ENCODE measurements at places on chromosomes 2 and 18. TPM values are rescaled to one million over a fixed set of nuclear protein-coding genes. Genes with fewer than 3 reads are reported as not detected.

Gene ZBTB7C
- under 0.01 TPM for total RNA-seq

Gene SRD5A2
- total RNA-seq = not detected

Gene SULT1C2
- 2.6 TPM for total RNA-seq

Gene KCNIP3
- total RNA-seq = 50.3 TPM

Gene GKN2
- total RNA-seq = not detected

Gene HOXD10
- not detected for total RNA-seq

Gene SCN7A
- total RNA-seq = not detected

Gene CFC1
- not detected for total RNA-seq

Gene CTNNA2
- 4.4 TPM for total RNA-seq

Gene OSBPL6
- 6.3 TPM for total RNA-seq

Gene DPP4
- 176 TPM for total RNA-seq

Gene CFAP53
- total RNA-seq = 0.33 TPM

Gene CAMKMT
- total RNA-seq = 11.4 TPM

Gene ME2
- total RNA-seq = 126 TPM

Gene SCN2A
- total RNA-seq = 0.34 TPM

Gene GCG
- total RNA-seq = not detected

Gene ANKRD30BL
- total RNA-seq = 0.33 TPM

Gene GPAT2
- total RNA-seq = 4.5 TPM

Gene TBR1
- total RNA-seq = 0.31 TPM

Gene ZNF512
- total RNA-seq = 29.3 TPM

Gene TOGARAM2
- under 0.01 TPM for total RNA-seq

Gene PER2
- 0.93 TPM for total RNA-seq

Gene MAB21L4
- total RNA-seq = not detected

Data from melanocyte of skin (primary cell).